ENCODE measurements at places on chromosomes 2 and 18.

GRCh38 chr2:53516650-53517049 lies 251.0 kb upstream of the CHAC2 start:
- DNase-seq = no peak

- DNase-seq = no peak
These were observed 106.5 kb downstream of the SMC6 start for GRCh38 chr2:17646838-17647701.

GRCh38 chr2:217954971-217955740 lies 47.6 kb downstream of the TNS1 start:
- no peak for DNase-seq

DNA sequence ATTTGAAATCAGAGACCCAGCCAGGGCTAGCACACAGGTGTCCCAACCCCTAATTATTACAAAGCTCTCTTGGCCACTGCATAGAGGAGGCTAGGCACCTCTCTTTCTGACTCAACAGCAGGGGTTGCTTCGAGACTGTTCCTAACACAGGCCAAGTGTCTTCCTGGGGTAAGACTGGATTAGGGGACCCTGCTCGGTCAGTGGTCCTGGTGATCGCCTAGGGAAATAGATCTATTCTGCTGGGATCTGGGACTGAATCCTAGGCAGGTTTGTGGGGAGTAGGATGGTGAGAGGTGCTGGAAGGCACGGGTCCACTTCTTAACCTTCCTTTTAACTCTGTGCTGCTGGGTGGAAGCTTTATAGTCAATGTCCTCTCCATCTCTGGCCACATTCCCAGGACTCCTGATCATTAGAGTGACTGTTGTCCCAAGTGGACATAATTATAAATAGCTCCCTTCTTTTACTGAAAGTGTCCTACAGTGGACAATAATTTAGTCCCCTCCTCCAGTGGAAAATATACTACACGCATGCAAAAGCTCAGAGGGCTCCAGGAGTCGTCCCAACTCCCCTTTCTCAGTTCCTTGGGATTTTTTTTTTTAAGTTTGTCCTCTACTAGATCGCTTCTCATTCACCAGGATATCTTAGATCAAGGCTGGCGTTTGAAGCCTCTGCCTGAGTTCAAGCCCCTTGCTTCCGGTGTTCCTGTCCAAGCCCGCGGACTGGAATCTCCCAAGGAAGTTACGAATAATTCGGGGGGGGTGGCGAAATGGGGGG lies 1.3 kb upstream of the TRIB2 start:
- no peak for DNase-seq

DNA sequence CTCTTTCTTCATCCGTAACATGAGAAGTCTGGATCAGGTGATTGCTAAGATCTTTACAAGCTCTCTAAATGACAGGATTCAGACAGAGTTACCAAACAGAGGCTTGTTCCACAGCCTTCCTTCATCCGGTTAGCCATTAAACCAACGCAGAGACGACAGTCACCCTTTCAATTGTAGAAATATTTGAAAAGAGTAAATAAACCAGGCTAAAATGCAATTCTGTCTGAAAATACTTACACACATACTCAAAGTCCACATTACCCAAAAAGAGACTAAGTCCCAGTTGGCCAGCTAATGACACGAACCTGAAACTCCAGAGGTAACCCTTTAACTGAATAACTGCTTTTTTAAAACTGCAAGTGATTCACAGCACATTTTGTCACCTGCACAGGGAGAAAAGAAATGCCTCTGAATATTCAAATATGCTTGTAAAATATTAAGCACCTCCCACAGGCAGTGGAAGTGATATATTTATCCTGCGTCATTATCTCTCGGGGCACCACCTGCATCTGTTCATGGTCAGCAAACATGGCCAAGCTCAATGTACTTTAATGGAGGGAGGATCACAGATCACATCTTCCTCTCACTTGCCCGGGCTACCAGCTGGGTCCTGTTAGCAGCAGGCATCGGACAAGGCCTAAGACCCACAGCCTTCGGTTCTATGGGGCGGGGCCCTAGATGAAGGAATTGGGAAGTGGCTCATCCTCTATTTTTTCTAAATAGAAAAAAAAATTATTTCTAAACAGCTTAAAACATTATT lies 38.8 kb upstream of the DNER start:
- DNase-seq = no peak

- no peak for DNase-seq
These were observed 160.1 kb downstream of the ALK start for GRCh38 chr2:29761278-29761677.

- no peak for DNase-seq
These were observed 319.0 kb upstream of the CHAC2 start for GRCh38 chr2:53448591-53448990.

GRCh38 chr18:33751613-33752221 lies 173.7 kb downstream of the ASXL3 start:
- DNase-seq = no peak

GRCh38 chr2:109353806-109354745 lies 225.1 kb downstream of the SH3RF3 start:
- no peak for DNase-seq

- DNase-seq = no peak
These were observed 331.3 kb downstream of the SS18 start for GRCh38 chr18:25759111-25759510.

- no peak for DNase-seq
These were observed 28.4 kb upstream of the MALL start for GRCh38 chr2:110143982-110144381.

DNA sequence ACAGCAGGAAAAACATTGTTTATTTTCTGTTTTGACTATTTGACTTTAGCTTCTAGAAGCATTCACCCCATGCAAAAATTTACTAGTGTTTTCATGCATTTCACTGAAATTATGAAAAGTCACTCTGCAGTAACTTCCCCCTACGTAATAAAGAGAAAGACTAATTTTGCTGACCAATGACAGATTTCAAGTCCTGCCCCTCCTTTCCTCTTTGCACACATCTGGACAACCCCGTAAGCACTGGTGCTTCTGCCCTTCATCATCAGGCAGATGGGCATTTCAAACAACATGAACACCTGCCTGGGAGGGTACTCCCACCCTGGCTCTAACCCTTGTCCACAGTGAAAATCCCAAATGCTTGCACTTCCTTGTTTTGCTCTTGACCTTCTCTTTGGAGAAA lies 815.0 kb upstream of the ID2 start:
- no peak for DNase-seq

GRCh38 chr2:177783835-177784744 lies 288.5 kb downstream of the PDE11A start:
- DNase-seq = no peak

DNA sequence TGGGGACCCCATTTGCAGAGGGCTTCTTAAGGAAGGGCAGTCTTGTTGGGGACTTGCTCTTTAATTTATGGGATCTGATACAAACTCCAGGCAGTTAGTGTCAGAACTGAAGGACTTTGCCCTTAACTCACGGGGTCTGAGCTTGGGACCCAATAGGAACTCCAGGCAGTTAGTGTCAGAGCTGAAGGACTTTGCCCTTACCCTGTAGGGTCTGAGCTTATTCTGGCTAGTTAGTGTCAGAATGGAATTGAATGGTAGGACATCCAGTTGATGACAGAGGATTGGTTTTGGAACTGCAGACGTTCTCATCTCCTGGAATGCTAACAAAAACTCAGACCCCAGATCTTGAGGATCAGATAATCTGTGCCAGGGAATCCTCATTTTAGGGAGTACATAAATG lies 256.9 kb upstream of the COPS8 start:
- no peak for DNase-seq

- DNase-seq = no peak
These were observed 213.0 kb upstream of the TMEFF2 start for GRCh38 chr2:192407692-192408091.

DNA sequence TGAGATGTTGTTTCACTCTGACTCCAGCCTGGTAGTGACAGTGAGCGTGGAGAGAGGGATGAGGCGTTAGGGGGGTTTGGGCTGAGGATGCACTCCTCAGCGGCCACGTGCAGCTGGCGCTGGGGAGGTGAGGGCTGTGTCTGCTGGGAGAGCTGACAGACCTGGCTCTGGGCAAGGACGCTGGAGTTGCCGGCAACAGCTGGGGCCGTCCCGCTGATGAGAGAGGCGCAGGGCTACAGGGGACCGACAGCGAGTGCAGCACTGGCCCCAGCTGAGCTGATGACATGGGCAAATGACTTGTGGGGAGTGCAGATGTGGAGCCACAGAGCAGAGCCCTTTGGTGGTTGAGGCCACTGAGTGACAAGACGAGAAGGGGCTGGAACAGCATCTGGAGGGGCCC lies 38.4 kb downstream of the COA5 start:
- no peak for DNase-seq

DNA sequence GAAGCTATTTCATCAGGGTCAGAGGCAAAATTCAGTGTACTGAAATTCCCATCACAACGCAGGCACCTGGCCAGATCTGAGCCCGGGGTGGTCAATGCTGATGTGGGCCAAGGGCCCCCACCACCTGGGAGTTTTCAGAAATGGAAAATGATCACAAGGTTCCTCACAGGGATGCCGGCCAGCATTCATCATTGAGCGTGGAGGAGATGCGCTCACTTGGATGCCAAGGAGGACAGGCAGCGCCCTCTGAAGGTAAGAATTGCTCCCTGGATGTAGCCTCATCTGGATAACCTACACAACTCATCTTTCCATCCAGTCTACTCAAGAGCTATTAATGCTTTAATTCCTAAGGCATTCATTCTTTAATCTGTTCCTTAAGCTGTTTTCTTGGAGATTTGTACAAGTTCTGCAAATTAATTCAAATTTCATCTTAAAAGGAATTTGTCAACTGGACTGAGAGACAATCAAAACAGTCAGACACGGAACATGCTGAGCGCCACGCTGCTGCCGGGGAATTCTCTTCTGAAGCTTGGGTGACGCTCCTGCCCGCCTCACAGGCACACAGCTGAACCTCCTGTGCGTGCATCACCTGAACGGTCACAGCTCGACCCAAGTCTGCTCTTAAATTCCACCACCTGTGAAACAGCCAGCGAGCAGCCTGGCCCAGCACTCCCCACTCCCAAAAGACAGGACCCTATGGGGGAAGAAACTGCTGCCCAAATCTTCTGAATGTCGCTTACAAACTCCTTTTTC lies 206.7 kb downstream of the HDAC4 start:
- DNase-seq = no peak

DNA sequence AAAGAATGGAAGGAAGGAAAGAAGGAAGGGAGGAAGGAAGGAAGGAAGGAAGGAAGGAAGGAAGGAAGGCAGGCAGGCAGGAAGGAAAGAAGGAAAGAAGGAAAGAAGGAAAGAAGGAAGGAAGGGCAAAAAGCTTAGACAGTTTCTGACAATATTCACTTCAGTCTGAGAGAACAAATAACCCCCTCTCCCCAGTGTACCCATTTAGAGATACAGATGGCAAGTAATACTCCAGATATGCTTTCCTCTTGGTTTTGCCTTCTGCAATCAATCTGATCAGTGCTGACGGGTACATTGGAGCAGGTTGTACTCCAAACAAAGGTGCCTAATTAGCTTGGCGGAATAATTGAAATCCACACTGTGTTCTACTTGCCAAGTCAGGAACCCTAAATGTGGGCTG lies 534.6 kb upstream of the TMEFF2 start:
- no peak for DNase-seq

GRCh38 chr2:30072250-30072842 lies 74.5 kb upstream of the YPEL5 start:
- peak; percentile 64 for DNase-seq

- no peak for DNase-seq
These were observed 280.3 kb upstream of the TRIB2 start for GRCh38 chr2:12436483-12436882.

DNA sequence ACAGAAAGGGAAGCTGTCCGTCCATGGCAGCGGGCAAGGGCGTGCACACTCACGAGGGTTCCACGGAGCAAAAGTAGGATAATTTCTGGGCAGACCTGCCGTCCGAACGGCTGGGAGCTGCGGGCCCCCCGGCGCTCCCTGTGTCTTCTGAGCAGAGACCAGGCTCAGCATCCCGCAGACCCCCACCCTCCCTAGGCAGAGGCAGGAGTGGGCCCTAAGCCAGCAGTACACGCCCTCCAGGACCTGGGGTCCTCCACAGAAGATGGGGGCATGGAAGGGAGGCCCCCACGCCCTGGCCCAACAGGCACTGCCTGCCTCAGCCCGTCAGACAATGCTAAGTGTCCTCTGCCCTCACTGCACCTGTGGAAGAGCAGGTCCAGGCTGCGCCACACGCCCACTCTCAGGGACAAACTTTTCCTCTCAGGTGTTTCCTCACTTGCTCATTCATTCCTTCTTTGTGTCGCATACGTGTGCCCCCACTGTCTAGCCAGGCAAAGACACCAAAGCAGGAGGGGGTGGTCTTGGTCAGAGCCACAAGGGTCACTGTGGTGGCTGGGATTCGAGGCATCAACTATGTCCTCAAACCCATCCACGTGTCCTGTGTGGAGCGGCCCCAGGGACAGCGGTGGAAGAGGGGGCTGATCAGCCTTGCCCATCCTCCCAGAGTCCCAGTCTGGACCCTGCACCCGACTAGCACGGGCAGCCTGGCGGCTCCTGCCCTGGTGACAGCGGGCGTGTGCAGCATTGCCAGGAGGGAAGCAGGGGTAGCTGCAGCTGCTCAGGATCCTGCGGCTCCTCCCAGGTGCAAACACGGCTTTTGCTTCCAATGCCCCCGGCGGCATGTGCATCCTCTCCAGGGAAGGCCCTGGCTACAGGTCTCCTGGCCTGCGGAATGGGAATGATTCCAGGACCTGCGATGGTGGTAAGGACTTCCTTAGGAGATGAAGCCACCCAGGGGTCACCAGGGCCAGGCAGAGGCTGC lies 2.4 kb upstream of the GPC1 start:
- no peak for DNase-seq

DNA sequence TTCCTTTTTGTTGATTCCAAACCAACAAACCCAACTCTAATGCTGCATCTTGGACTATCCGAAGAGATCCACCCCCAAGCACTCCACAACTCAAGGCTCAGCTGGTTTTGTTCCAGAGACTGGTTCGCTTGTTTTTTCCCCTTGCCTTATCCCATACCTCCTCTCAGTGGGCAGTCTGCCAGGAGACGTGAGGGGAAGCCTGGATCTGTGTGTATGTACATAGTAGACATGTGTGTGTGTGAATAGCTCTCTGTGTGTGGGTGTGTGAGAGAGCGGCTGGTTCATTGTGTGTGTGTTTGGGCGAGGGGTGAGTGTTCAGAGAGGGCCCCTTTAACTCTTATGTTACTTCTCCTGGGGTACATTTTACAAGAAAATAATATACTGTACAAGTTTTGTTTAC lies 94.4 kb downstream of the NRP2 start:
- DNase-seq = no peak

DNA sequence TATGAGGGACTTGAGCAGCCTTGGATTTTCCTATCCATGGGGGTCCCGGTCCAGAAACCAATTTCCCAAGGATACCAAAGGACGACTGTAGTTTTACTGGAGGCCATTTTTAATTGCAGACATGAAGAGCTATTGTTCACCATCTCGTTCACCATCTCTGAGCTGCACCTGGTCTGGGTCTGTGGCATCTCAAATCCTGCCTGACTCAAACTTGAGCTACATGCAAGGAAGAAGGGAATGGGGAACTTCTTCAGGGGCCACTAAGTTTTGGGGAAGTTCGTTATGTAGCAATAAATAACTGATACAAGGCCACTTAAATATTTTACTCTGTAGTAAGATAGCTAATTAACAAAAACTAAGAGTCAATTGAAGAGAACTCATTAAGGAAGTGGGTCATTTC lies 2.1 kb upstream of the SMCHD1 start:
- no peak for DNase-seq

Data from stimulated activated CD4-positive, alpha-beta T cell treated with anti-CD3 and anti-CD28 coated beads, Interleukin-4, amount 100 ng/mL, for 24 hours (primary cell).